ENCODE measurements at places on chromosomes 3 and 15.

DNA sequence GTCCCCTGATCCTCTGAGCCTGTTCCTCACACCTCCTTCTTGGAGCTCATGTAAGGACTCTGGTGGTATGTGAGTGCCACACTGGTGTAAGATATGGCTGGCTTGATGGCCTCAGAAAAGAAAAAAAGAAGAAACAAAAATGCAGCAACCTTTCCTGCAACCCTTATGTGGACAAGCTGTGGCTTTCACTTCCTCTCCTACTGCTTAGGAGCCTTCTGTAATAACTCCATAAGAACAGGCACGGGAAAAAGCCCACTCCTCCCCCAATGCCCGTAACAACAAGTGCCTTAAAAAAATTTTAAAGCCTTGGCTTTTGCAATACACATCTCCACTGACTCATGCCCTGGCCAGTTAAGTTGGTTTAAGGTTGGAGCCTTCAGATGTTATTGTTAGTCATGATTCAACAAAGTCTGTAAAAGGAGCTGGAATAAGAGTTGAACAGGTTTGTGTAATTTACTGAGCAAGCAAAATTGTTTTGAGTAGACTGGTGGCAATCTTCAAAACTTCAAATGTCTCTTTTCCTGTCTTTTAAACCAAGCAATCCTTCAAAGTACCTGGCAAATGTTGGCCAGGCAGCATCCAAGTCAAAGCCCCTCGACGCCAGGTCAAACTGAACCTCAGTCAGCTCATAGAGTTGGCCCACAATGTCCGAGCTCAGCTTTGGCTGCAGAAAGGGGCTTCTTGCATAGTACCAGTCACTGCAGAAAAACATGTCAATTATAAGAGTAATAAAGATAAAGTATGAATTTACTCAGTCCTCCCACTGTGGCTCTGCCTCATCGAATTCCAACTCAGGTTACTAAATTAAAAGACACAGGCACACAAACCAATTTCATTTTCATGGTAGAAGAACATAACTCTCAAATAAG is 22.9 kb downstream of the FYCO1 start:
- no peak for DNase-seq

- no peak for DNase-seq
Observed at GRCh38 chr3:37953707-37954394, 36.7 kb upstream of the VILL start.

- DNase-seq: no peak
Observed at GRCh38 chr3:71547249-71548198, 36.0 kb downstream of the FOXP1 start.

DNA sequence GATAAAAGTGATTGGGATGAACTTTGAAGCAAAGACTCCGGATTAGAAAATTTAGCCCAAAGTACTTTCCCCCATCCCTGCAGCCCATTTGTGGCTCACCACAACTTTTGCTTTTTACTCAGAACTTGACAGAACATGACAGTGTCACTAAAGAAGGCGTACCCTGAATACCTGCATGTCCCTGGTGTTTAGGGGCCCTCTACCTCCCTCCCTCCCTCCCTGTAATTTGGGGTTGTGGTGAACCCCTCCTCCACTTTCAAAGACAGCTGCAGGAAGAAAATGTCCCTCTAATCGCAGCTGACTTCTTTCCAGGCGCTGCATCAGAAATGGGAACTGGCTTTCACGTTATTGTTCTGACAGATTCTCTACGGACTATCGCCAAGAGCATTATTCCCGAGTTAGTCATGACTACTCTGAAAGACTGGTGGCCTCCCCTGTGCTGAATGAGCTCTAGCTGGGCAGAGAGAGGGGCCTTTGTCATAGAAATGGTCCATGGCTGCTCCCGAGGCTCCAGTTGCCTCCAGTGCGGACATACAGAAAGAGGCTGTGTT is 93.2 kb upstream of the ARHGEF3 start:
- peak; percentile 74 for DNase-seq

GRCh38 chr3:178084938-178085816 is 451.1 kb upstream of the KCNMB2 start:
- peak; percentile 81 for DNase-seq

DNA sequence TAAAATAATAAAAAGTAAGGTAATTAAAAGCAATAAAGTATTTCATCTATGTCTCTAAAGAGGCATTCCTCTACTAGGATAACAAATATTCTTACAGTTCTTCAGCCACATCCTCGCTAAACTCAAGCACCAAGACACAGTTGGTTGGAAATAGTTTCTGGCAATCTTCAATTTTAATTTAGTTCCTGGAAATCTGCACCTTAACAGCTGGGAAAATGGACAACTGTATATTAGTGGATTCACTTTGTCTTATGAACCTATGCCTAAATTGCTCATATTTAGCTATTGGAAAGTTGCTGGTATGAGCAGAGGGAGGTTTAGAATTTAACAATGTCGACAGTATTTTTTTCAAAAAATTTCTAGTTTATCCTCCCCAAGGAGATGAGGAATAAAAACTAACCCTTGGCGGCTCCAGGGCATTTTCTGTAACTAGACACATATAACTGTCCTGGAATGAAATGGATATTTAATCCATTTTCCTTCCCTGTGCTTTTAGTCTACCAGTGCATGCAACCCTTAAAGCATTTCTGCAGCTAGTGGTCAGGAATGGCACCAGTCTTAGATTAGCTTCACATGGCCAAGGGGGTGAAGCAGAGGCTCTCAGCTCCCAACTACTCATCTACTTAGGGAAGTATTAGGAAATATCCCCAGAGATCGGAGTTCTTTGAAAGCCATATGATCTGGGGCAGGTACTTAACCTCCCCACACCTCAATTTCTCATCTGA is 290.0 kb upstream of the THBS1 start:
- no peak for DNase-seq

DNA sequence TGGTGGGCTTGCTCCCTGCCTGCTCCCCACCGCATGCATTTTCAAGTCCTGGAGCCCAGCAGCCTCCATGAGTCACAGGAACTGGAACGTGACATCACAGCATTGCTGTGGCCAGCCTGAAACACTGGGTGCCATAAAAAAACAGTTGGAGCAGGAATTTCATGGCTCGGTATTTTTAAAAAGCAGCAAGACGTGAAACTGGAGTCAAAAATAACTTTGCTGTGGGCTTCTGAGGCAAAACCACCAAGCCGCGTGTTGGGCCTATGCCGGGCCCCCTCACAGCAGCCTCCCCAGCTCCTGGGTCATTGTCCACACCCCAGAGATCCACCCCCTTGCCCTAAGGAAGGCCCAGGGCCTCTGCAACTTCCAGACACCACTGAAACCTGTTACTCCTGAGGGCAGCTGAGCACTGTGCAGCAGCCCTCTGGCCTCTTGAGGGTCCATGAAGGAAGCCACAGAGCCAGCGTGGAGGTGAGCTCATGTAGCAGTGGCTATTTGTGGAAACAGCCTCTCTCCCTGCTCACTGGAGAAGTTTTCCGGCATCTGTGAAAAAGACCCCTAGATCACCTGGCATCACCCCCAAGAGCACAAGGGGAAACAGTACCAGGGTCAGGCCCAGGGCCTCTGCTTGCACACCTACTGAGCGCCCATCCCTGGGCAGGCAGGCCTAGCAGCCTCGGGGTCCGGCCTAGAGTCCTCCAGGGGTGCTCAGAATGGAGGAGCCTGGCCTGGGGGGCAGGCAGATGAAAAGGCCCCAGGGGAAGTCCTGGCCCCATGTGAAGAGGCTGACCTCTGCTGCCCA is 34.0 kb upstream of the DUSP7 start:
- DNase-seq: no peak

- DNase-seq: no peak
Observed at GRCh38 chr3:39657775-39658174, 151.6 kb upstream of the MYRIP start.

DNA sequence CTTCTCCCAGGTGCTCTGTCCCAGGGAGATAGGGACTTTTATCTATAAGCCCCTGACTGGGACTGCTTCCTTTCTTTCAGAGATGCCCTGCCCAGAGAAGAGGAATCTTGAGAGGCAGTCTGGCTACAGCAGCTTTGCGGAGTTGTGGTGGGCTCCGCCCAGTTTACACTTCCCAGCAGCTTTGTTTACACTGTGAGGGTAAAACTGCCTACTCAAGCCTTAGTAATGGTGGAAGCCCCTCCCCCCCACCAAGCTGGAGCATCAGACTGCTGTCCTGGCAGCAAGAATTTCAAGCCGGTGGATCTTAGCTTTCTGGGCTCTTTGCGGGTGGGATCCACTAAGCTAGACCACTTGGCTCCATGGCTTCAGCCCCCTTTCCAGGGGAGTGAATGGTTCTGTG is 253.8 kb upstream of the ARL6 start:
- no peak for DNase-seq

- no peak for DNase-seq
Observed at GRCh38 chr3:44069276-44069675, 172.4 kb upstream of the TOPAZ1 start.

DNA sequence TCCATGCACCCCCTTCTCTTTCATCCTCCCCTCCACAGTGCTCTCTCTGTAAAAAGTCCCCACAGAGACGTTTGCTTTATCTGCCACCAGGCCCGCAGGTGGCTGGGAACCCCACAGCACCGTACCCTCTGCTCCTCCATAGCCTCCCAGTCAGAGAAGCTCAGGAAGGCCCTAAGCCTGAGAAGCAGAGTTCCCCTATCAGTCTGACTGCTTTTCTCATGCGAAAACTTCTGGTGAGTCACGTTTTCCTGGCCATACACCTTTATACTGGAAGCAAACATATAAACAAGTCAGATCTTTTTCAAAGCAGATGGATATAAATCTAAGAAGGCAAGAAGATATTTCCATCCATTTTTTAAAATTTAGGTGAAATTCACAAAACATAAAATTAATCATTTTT is 51.5 kb upstream of the MEF2A start:
- no peak for DNase-seq

GRCh38 chr15:97386940-97387339 is 573.6 kb upstream of the ARRDC4 start:
- no peak for DNase-seq

- DNase-seq: no peak
Observed at GRCh38 chr3:49761661-49762060, 24.7 kb downstream of the IP6K1 start.

DNA sequence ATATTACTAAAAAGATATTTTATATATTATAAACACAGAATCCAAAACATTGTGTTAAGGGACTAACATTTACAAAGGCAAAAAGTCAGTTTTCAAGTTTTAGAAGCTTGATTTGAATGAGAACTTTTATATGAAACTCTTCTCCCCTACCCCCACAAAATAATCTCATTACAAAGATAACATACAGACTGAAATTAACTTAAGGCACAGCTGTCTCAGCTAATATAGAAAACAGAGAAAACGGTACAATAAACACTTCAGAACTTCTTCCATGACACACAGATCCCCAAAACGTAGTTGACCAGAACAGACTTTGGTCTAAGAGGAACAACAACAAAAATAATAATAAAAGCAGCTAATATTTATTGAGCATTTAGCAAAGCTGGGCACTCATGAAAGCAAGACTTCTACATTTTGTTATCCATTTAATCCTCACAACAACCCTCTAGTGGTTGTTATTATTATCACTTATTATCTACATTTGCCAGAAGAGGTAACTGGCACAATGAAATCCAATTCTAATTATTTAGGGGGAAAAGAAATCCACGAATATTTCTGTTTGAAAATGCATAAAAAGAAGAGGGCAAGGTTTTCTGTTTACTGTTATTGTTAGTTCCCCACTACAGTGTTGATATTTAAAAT is 68.1 kb downstream of the PFN2 start:
- no peak for DNase-seq

GRCh38 chr3:112013784-112014143 is 15.0 kb downstream of the TAGLN3 start:
- no peak for DNase-seq

DNA sequence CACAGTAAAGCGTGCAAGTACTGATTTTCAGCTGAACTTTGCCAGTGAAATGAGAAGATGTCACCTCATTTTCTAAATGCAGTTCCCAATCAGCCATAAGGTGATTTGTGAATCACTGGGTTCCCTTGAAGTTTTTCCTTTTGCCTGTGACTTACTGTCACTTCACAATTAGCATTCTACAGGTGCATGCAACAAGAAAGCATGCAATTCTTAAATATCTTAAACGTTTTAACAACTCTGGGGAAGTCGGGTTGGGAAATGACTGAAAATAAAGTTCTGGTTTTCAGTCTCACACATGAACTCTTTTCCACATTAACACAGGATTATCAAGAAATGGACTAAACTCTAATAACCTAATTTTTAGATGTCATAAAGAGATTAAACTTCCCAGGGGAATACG is 5.2 kb downstream of the GSK3B start:
- DNase-seq: no peak

DNA sequence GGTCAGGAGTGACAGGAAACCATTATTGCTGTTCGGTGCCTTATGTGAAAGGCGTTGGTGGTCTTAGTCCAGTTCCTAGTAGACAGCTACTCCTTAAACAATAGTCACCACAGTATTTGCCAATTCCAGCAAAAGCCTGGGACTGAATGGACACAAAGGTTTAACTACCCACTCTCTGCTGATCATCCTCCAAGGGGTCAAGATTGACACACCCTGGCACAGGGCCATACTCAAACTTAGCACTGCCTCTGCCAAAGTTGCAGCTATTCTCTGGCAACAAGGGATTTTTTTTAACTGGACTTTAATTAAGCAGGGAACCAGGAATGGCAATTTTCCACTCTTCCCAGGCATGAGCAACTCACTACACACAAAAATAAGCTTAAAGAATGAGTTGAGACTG is 193.9 kb downstream of the NLGN1 start:
- no peak for DNase-seq

DNA sequence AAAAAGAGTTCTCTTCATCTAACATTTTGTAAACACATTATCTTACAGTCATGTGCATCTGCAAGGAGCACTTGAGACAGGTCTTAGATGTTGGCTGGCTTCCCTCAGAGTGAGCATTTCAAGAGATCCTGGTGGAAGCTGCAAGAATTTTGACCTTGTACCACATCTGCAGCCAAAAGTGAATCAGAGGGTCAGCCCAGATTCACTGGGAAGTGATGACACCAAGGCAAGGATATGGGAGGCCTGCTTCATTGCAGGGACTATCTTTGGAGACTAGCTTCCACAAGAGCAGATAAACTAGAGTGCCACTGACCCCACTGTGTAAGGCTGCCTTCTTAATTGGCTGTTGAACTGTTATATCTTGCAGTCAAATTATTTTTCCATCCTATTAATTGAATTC is 21.3 kb upstream of the GADL1 start:
- DNase-seq: no peak

GRCh38 chr3:52182196-52182595 is 15.8 kb upstream of the ALAS1 start:
- DNase-seq: no peak

- DNase-seq: no peak
Observed at GRCh38 chr3:14628406-14628805, 23.2 kb upstream of the CCDC174 start.

DNA sequence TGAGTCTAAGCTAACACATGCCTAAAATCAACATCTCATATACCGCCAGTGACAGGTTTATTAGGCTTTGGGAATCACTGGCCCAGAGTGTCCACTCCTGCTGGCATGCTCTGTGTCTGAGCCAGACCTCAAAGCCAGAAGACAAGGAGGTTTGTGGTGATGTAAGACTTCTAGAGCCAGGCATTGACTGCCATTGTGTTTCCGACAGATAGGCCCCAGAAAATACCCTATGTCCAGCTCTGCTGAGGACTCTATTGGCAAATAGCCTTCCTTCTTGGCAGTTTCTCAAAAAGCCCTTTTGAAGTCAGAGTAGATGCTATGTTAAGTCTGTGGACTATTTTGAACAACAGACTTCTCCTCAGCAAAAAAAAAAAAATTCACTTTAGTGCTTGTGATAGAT is 181.9 kb upstream of the UBE2E1 start:
- DNase-seq: no peak

GRCh38 chr15:63045879-63046278 is 3.3 kb downstream of the TPM1 start:
- no peak for DNase-seq

All from nucleus accumbens (tissue), 56 donors.